ENCODE measurements at places on chromosomes 2 and 18.

- DNase-seq, result no peak
These were observed 100.0 kb downstream of the BAZ2B start for GRCh38 chr2:159516241-159516758.

- DNase-seq, result peak; percentile 10
These were observed 12.3 kb downstream of the ARL6IP6 start for GRCh38 chr2:152730591-152731333.

- no peak for DNase-seq
These were observed 170.2 kb downstream of the ZEB2 start for GRCh38 chr2:144349674-144350073.

DNA sequence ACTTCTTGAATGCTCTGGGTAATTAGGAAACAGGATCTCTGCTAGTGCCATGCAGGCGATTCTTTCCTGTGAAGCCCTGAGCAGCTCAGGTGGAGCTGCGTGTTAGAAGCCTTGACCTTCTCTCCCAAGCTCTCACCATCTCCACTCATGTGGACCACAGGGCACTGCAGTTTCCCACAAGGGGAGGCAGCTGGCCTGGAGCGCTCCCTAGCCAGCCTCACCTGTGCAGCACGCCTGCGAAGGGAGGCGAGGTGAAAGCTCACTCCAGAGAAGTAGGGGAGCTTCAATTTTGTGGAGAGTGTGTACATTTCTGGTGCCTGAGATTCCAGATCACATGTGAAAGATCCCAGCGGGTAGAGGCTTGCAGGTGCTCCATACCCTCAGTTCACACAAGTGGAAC lies 11.1 kb upstream of the HES6 start:
- no peak for DNase-seq

DNA sequence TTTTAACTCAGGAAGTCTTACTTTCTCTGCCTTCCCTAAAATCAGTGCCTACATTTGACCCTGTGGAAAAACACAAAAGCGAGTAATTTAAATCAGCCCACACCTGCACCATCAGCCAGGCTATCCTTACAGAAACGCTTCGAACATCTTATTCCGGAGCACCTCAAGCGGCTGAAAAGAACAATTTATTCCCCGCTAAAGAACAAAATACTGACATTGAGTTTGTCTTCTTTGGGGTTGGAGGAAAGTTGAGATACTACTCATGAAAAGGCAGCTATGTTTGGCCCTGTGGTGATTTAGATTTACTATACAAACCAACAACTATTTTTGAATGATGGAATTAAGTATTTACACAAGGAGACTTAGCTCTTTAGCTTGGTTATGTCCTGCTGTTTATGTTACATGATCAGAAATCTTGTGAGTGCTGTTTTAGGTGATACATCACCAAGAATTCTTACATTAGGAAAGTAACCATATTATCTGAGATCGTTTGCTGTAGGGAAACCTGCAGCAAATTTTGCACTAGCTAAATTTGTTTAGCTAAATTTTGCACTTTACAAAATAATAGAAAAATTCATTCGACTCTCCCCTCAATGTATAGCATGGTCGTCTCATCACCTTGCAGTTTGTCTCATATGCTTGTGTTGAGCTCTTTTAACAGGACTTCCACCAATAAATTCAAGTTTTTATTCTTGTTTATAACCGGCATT lies 158.8 kb upstream of the SIX2 start:
- DNase-seq, result no peak

- DNase-seq, result no peak
These were observed 42.6 kb downstream of the PKP4 start for GRCh38 chr2:158499383-158499782.

- DNase-seq, result no peak
These were observed 408.7 kb upstream of the KCNH7 start for GRCh38 chr2:163247156-163247846.

GRCh38 chr2:143058851-143059250 lies 70.4 kb upstream of the ARHGAP15 start:
- no peak for DNase-seq

- no peak for DNase-seq
These were observed 170.4 kb downstream of the NCK2 start for GRCh38 chr2:105915005-105915558.

- no peak for DNase-seq
These were observed 8.1 kb downstream of the CYBRD1 start for GRCh38 chr2:171530378-171530777.

DNA sequence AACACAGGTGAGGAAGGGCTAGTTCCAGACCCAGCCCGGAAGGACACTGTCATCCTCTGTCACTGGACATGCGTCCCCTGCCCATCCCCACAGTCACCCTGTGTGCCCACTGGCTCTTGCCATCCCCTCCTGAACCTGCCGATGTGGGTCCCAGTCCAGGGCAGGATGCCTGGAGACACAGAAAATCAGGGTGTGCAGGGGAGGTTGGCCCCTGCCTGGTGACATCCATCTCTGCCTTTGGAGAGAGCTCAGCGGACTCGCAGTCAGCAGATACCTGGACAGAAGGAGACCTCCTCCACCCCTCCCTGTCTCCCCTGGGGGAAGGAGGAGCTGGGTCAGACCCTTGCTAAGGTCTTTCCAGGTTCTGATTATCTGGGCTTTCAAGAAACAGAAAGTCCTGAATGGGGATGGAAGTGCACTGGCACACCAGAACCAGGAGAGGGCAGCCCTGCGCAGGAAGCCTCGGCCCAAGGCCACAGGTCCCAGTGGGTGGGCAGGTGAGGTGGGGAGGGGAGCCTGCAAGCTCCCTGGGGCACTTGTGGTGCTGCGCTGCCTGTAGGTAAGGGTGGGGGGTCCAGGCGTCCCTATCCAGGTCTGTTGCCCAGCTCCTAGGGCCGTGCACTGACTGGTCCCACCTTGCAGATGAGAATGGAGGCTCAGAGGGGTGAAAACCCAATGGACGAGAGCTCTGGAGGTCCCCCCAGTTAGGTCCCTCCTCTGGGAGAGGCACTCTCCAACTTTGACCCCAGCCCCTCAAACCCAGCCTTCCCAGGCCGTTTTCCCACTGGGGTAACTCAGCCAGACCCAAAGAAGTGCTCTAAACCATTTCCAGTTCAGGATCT lies 9.7 kb upstream of the OTOS start:
- DNase-seq, result no peak

GRCh38 chr2:24955232-24955631 lies 16.5 kb downstream of the DNAJC27 start:
- no peak for DNase-seq

DNA sequence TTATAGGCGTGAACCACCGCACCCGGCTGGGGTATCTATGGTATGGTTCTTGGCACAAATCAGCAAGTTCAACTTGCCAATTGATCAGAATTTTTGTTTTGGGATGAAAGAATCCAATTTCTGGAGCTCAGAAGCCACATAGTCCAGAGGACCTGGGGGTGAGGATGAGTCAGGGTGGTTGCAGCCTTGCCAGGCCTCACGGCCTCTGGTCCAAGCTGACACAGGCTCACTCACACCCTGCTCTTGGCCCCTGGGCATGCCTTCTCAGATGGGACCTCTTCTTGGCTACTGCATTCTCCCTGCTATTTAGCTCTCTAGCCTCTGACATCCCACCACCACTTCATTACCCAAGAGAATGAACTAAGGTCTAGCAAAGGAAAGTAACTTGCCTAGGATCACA lies 16.3 kb downstream of the CAPG start:
- DNase-seq, result no peak

- DNase-seq, result no peak
These were observed 27.2 kb upstream of the GALR1 start for GRCh38 chr18:77222464-77222863.

GRCh38 chr2:3595404-3595803 lies 492 bp downstream of the COLEC11 start:
- no peak for DNase-seq

DNA sequence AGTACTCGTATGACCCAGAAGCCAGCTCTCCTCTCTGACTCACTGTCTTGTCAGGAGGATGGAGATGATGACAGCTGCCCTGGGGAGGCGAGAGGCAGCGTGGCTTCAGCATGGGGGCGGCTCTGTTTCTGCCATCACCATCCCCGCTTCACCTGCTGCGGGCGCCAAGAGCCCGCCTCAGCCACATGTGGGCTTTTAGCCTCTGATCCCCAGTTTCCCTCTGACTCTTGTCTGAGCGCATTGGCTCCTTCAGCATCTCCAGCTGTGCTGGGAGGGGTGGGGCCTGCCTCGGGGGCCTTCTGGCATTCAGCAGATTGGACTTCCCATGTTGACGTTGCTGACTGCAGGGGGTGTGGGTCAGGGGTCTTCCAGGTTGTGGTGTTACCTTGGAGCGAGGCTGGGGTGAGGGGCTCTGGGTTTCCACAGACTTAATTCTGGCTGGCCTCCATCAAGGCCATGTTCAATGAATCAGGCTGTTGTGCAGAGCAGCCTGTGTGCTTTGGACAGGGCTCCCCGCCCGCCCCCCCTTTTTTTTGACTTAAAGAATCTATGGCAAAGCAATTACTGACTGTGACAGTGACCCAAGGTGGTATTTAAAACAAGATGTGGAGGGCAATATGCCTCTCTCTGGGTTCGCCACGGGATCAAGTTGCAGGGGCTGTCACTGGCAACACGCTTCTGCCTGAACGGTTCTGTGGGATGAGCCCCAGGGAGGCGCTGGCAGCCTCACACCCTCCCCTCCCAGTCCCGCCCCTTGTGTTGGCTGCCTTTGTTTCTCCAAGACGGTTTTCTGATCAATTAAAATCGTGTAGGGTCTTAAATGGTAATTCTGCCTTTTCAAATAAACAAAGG lies 228.3 kb downstream of the LDLRAD4 start:
- no peak for DNase-seq

DNA sequence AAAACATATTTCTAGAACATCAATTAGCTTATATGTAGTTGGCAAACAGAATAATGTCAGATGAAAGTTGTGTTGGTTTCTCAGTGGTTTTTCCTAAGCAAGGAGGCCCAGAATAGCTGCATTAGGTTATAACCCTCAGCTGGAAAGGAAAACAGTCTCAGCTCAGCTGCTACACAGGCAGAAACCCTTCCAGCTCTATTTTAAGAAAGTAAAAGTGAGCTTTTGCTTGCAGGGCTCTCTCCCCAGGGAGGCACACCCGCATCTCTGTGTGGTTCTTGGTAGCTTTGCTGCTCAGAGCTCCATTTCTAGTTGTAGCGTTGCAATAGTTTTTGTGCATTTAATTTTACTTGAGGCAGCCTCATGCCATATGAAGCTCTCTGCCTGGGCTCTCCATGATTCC lies 54.6 kb downstream of the PIKFYVE start:
- no peak for DNase-seq

DNA sequence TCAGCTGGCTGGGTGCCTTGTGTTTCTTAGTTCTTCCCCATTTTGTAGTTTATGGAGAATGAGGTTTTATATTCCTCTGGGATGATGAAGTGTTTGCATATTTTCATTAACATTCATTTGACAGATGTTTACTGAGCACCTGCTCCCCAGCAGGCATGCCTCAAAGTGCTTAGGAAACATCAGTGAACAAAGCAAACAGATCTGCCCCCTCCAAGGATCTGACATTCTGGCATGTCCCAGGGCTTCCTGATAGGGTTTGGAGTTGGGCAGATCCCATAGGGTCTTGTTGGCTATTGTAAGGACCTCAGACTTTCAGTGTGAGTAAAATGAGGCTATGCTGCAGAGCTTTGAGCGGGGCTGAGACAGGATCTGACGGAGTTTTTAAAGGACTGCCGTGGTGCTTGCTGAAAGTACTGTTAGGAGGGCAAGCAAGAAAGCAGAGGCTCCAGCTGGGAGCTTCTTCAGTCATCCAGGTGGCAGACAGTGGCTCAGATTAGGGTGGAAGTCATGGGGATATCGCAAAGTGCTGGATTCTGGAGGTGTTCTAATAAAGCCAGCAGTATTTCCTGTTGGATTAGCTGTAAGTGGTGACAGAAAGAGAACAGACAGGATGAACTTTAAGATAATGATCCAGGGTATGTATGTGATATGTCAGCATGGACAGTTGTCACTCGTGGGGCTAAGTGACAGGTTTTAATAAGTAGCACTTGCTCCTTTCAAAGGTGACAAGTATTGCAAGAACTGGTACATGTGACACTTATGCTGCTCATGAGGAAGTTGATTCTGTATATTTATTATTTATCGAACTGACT lies 11.3 kb upstream of the IAH1 start:
- no peak for DNase-seq

- DNase-seq, result no peak
These were observed 45.2 kb downstream of the TMEM131 start for GRCh38 chr2:97950329-97951154.

GRCh38 chr2:160968183-160968582 lies 192.0 kb upstream of the TANK start:
- DNase-seq, result no peak

GRCh38 chr2:219870041-219870440 lies 242.6 kb downstream of the SLC4A3 start:
- DNase-seq, result no peak

All from activated CD4-positive, CD25-positive, alpha-beta regulatory T cell treated with anti-CD3 and anti-CD28 coated beads, Interleukin-2, amount 50 U/mL, for 16 hours (primary cell).